ENCODE measurements at places on chromosomes 12 and 14.

DNA sequence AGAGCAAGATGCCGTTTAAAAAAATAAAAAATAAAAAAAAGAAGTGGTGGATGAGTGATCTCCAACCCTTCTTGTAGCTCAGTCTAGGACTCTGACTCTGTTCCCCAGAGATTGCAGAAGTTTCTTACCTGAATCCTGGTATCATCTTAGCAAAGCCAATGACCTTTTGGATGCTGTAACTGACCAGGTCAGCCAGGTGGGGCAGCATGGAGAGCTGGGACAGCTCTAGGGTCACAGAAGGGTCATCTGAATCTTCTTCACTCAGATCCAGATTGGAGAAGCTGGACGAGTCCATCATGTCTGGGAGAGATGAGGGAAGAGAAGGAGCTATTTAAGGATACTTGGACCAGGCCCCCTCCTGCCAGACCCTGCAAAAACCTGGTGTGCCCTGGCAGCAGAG, 35.8 kb upstream of the HDAC7 start:
- no peak for DNase-seq

DNA sequence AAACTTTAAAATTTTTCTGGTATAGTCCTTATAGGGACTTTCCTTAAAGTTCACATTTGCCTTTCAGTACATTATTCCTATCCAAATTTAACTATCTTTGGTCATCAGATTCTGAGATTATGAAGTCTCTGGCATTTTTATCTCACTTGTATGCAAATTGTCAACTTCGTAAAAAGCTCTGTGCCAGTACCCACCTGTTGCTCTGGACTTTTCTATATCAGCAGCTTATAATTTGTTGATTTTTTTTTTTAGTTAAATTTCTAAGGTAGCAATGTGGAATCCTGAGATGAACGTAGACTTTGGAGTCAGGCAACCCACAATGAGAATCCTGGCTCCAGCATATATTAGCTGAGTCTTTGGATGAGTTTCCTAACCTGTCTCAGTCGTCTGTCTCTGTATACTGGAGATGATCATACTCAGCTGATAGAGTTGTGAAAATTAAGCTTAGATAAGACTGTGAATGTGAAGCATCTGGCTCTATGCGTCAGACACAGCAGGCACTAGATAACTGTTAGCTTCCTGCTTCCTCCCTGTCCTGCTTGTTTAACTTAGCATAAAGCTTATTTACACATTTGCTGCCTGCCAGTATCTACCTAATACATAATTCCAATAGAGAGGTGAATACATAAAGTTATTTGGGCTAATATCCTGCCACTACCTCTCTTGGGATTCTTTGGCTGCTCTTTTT, 59.8 kb downstream of the MARK3 start:
- DNase-seq: no peak

- no peak for DNase-seq
Measured at GRCh38 chr12:110960795-110961194, 40.4 kb upstream of the MYL2 start.

- no peak for DNase-seq
Measured at GRCh38 chr12:112170376-112170775, 45.0 kb downstream of the TRAFD1 start.

DNA sequence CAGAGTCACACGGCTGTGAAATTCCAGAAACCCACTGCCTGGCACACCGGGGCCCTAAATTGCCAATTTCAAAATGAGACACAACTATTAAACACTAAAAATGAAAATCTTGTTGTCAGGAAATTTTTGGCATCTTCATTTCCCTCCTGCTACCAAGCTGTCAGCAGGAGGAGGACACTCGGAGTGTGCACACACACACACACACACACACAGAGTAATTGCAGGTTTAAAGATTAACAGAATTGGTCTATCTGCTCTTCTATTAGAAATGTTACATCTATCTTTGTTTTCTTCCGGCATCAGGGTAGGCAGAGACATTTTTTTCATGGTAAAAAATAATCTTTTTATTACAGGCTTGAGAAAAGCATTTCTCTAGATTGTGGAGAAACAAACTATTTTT, 314.2 kb downstream of the EGLN3 start:
- DNase-seq: no peak

GRCh38 chr12:106113446-106113823, 25.3 kb downstream of the NUAK1 start:
- no peak for DNase-seq

- DNase-seq: no peak
Measured at GRCh38 chr12:49323524-49324097, 556 bp downstream of the TROAP start.

DNA sequence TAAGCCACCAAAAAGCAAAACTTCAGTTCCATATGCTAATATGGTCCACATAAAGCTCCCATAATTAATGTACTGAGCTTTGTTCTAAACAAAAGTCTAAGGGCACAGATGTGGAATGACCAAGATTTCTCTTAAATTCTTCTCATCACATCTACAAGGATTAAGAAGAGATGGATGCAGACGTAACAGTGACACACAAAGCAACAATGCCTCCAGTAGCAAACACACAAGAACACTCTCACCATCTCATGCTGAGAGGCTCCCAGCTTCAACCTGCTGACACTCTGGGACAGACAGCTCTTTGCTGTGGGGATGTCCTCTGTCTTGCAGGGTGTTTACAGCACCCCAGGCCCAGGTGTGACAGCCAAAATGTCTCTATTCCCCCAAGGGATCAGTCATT, 48.2 kb downstream of the SETD3 start:
- DNase-seq: no peak

DNA sequence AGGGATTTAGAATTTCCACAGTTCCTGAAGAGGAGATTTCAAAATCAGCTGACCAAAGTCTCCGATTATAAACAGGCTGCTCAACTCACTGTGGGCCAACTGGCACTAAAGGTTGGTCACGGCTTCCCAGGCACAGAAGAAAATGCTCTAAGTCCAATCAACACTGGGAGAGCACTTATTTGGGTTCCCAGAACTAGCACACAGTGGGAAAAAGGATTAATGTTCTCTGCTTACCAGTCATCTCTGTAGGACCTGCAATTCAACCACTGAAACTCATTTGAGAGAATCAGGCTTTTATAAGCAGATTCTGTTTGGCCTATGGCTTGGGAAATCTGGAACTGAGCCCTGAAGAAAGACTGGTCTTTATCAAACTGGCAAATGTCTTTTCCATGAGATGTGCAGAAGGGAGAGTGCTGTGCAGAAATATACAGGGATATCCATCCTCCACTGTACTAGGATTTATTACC, 49.4 kb downstream of the ABCC9 start:
- no peak for DNase-seq

DNA sequence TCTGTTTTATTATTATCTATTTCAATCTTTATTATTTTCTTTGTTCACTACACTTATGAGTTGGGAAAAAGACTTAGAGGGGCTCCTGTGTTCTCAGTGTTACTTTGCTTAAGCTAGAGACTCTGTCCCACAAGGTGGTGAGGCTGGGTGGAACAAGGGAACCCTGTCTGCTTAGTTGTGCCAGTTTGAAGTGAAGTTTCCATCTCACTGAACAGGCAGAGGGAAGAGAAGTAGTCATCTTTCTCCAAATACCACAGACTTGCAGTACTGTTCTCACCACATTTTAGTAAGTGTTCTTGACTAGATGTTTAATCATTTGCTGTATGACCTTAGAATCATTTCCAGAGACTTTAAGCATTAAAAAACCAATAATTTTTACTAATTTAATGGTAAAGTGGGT, 195.7 kb upstream of the NEDD1 start:
- no peak for DNase-seq

GRCh38 chr14:74792249-74793039, 29.3 kb downstream of the YLPM1 start:
- no peak for DNase-seq

GRCh38 chr14:75249958-75250336, 28.7 kb upstream of the FOS start:
- no peak for DNase-seq

DNA sequence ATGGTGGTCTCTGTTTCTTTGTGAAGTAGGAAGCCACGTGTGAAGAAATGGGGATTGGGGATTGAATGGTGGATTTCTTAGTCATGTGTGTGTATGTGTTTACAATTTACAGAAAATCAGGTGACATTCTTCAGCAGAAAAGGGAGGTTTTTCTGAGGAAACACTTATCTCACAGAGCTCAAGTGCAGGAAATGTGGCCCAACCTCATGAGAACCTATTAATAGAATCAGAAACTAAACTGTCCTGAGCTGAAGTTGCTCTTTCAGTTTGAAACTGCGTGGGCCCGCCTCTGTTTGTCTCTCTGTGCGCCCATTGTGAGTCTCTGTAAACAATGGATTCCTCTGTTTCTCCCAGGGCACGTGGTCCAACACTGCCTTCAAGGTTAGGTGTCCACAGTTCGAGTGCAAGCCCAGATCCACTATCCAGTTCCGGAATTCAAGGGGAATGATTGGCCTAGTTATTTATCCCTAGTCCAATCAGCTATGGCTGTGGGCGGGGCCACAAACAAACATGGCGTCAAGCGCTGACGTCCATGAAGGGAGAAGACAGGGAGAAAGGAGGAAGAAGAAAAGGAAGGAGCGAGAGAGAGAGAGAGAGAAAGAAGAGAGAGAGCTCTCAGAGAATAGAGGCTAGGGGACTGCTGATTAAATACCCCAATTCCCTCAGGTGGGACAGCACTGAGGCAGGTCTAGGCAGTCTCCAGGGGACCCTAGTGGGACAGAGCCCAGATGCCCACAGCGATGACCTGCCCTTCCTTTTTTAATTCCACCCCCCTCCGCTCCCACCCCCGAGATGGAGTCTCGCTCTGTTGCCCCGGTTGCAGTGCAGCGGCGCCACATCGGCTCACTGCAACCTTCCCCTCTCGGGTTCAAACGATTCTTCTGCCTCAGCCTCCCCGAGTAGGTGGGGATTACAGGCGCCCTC, 31.4 kb upstream of the C12orf76 start:
- DNase-seq: no peak

- DNase-seq: no peak
Measured at GRCh38 chr12:29945904-29946303, 162.2 kb upstream of the TMTC1 start.

DNA sequence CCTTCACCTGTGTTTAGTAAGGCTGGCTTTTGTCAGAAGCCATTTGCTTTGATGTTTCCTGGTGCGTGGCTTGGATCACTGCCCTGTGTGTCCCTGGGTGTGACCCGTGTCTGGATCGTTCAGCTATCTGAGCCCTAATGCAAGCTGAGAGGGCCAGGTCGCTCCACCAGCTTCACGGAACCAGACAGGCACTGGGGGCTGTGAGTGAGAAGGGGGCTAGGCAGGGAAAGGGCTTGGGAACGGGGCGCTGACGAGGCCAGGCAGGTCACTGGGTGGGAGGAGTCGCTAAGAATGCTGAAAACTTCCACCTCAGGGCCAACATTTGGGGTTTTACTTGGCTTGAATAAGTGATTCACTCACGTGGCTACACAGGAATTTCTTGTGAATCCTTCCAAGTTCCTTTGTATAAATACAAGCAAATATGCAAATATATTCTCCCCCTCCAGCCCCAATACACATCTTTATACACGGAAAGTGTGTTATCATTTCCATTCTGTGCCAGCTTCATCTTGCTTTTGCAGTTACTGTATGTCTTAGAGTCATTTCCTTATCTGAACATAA, 24.2 kb upstream of the MMP17 start:
- DNase-seq: no peak

- DNase-seq: no peak
Measured at GRCh38 chr12:4807813-4808212, 87.6 kb downstream of the GALNT8 start.

DNA sequence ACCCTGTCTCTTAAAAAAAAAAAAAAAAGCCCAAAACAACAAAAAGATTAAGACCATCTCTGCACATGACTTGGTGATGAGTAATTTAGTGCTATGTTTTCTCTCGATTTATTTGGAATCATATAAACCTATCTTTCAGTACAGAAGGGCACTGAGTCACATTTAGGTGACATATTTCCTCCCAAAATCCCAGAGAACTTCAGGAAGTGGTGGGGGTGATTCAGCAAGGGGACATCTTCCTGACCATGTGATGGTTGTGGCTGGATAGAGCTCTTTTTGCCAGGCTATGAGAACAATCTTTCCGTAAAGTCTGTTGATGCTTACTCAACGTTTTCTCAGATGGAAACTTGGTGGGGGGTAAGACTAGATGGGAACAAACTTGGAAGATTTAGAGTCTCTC, 50.0 kb downstream of the PPFIBP1 start:
- no peak for DNase-seq

DNA sequence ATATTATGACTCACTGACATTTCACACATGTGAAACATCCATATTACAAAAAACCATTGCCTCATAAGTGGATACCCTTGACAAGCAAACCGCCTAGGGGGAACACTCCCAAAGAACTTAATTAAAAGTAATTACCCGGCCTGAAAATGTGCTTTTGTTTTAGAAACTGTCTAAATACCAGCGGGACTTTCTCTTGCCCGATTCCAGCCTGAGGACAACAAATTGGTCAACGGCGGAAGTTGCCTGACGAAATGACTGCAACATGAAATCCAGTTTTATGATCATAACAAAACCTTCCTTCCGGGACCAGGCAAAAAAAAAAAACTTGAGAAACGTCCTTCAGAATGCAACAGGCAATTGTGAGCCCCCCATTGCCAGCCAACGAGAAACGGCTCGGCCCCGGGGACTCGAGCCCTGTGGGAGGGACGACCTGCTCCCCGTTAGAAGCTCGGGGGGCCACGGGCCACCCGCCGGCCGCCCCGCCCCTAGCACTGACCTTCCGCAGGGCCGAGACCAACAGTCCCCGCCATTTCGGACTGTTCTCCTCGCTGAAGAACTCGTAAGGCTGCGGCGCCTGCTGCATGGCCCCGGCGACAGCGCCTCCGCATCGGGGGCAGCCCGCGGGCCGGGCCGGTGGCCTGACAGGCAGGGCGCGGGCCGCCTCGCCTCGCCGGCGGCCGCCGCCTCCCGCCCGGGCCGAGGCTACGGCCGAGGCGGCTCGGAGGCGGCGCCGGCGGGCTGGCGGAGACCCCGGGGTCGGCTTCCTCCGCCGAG, 490 bp downstream of the SOS2 start:
- DNase-seq: peak; percentile 11

DNA sequence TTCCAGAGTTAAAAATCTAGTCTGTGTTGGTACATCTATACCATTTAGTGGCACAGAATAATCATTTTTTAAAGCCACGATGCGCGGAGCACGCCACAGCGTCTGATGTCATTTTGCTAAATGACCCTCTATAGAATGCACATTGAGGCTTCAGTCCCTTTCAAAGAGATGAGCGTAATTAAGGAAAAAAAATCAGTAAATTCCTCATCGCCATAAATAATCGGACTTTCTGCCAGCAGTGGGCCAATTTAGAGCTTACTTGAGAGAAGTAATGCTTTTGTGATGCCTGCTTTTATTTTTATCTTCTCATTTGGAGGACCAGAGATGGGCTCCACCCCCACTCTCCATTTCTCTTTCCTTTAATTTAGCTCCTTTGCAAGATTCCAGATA, 4.0 kb downstream of the ASCL1 start:
- no peak for DNase-seq
